Hindlimb muscle (tissue), 1 donor: ENCODE measurements at places on chromosomes 2 and 18. TPM values are rescaled to one million over a fixed set of nuclear protein-coding genes. Genes with fewer than 3 reads are reported as not detected.

C2orf66 gene
- 0.23 TPM for polyA plus RNA-seq

DNA sequence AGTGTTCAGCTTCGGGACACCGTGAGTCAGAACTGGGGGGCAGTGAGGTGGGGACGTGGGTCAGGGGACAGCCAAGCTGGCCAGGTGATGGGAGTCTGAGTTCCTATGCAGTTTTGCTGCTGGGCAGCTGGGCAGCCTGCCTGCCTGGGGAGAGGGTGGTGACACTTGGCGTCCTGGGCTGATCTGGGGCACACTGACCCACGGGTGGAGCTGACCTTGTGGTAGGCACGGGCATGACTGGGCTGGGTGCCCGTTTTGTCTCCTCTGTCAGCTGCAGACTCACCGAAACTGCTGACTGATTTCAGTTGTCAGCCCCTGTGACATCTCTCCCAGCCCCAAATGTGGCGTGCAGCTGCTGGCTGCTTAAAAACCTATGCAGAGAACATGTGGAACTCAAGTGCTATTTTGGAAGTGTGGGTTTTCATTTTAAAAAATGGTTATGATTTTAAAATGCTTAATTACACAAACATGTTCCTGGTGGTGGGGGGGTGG is 32.6 kb upstream of the E2F6 start:
- DNase-seq = peak; percentile 24

DNA sequence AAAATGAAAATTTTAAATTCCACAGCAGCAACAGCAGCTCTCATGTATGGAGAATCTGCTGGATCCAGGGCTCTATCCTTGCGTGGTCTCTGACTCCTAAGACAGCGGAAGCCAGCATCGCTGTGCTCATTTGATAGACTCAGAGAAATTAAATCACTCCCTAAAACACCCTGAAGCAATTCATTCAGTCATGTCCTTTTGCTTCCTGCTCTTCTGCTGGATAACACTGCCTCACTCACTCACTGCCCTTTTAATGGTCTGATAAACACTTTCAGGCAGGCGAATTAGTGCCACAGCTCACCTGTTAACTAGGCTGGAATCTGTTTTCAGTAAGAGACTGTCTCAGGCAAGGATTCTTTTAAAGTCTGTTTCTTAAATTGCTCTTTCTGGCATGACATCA is 10.0 kb downstream of the WIPF1 start:
- no peak for DNase-seq

RAD51AP2 gene
- 0.25 TPM for polyA plus RNA-seq

DNA sequence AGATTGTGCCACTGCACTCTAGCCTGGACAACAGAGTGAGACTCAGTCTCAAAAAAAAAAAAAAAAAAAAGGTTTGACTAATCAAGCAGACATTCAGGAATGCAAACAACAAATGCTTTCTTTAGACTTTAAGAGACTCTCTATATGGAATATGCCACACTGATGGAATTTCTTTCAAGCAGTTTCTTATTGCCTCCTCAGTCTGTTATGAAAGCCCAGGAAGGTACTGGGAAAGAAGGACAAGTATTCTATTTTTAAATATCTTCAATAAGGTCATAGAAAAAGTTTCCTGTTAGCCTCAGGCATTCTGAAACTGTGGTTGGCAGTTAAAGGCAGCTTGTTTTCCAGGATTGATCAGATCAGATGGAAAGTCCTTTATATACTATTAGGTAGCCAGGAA is 241.6 kb downstream of the PIK3C3 start:
- no peak for DNase-seq

- DNase-seq = peak; percentile 6
Measured at GRCh38 chr2:82412021-82412420, 2047.1 kb downstream of the SUCLG1 start.

DNA sequence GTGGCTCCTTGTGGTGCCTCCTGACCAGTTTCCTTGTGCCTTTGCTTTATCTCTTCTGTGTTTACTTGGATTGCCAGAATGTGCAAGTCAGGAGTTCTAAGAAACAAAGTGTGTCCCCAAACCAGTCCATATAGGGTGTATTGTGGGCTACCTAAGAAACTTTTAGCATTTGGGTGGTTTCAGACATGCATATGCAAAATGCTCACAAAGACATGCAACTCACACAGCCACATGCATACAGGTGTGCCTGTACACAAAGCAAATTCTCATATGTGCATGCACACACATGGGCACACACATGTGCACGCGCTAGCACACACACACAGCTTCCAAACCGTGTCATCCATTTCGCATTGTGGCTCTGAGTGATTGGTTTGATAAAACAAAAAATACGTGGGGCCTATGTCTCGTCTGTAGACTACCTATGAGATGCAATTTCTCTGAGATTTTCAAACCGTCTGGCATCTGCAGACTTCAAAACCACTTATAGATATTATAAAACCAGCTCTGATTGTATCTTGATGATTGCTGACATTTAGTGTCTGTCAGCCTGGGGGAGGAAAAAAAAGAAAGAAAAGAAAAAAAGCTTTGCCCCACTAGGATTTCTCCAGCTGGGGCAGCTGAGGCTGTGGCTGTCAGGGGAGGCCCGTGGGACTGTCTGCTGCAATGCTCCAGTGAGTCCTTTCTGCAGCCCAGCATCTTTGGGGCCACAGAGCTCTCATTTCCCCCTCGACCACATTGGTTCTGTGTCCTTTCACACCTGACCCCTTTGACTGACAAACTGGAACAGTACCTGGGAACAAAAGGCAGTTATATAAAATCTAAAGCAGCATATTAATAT is 556.1 kb downstream of the CMPK2 start:
- DNase-seq = no peak

GRCh38 chr2:75549401-75550253 is 11.1 kb downstream of the EVA1A start:
- no peak for DNase-seq

DNA sequence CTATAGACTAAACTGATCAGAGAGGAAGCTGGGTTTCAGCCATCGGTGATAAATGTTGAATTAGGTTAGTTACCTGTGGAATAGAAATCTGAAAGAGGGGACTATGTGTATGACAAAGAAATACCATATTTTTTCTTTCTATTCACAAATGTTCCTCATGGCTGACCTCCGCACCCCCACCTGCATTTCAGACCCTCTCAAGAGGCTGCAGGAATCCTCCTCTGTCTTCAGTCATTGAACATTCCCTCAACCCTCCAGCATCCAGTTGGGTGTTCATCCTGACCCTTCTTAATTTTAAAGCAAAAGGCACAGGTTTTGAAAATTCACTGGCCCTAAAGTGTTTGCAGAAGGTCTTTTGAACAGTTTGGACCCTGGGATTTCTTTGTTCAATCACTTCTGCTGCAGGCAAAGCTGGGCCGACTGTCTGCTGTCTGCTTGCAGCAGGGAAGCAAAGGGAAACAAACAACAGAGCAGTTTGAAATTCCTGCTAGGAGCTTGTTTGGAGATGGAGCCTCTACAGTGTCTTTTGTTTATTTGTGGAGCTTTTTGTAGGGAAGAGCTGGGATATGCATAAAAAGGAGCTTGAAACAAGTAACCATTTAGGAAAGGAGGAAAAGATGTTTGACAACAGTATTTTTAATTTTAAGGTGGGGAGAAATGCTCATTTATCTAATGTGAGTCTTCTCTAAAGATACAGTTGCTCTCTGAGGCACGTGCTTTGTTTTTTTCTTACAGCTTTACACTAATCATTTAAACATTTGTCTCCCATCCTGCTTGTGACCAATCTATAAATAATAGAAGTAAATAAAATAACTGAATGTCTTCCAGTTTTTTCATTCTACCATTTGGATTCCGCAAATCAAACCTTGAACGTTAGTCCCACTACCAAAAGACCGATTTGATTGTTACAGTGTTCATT is 213.3 kb upstream of the MMADHC start:
- no peak for DNase-seq

LRP2 gene
- polyA plus RNA-seq = 0.05 TPM

DNA sequence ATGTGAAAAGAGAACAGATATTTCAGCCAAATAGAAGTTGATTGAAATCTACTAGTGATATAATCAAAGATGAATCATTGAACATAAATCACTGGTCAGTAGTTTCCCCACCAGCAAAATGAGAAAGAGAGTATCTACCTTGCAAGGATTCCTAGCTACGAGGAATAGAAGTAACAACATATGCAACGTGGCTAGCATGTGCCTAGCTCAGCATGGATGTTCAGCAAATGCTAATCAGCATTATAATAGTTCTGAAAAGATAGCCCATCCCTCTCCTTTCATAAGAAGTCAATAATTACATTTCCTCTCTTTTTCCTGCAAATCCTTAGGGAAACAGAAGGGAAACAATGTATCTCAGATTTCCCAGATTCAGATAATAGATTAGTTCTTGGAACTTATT is 417.2 kb downstream of the SATB2 start:
- no peak for DNase-seq

REEP1 gene
- 88.7 TPM for polyA plus RNA-seq

- DNase-seq = peak; percentile 11
Measured at GRCh38 chr2:190277234-190278112, 42.2 kb downstream of the HIBCH start.

ABCB11 gene
- not detected for polyA plus RNA-seq

- DNase-seq = peak; percentile 61
Measured at GRCh38 chr2:3585261-3586109, 9.4 kb upstream of the COLEC11 start.

SEPTIN10 gene
- polyA plus RNA-seq = 74.4 TPM

GPR35 gene
- polyA plus RNA-seq = 2.5 TPM

LOXL3 gene
- 7.8 TPM for polyA plus RNA-seq

LRATD1 gene
- 12.0 TPM for polyA plus RNA-seq

DNA sequence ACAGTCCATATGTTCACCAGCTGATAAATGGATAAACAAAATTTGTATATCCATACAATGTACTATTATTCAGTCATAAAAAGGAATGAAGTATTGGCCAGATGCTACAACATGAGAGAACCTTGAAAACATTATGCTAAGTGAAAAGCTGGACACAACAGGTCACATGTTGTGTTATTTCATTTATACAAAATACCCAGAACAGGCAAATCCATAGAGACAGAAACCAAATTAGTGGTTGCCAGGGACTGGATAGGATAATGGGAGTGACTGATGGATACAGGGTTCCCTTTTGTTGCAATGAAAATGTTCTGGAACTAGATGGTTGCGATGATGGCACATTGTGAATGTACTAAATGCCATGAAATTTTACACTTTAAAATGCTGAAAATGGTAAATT is 10.2 kb upstream of the PCARE start:
- no peak for DNase-seq

GRCh38 chr2:7567646-7568045 is 650.4 kb downstream of the RNF144A start:
- no peak for DNase-seq

GRCh38 chr2:219442256-219443015 is 7.8 kb downstream of the SPEG start:
- no peak for DNase-seq

DNA sequence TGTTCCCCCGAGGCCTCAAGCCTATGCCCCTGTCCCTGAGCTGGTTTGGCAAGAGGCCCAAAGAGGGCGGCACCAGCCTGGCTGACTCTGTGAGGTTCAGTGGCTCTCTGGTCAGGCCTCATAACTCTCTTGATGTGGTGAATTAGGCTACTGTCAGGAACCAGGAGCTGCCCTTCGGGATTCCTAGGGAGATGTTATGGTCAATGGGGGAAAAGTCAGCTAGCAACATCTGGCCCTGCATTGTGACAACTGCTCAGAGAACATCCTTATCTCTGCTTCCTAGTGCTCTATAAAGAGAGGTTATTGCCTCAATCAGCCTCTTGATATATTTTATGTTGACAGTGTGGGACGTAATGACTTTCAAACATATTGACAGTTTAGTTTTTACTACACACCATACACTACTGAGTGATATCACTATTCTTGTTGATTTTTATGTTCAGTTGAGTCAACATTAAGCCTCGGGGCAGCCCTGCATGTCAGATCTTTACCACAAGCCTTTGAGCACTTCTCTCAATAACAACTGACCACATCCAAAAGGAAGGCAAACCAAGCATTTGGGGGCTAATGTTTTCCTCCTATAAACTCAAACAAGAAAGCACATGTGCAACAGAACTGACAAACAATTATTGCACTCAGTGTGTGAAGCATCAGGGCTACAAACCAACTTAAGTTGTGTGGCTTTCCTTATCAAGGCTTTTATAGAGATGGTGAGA is 448.3 kb upstream of the SLC14A2 start:
- no peak for DNase-seq

IGFBP2 gene
- 146 TPM for polyA plus RNA-seq

GRCh38 chr2:58120626-58121229 is 74.1 kb downstream of the VRK2 start:
- no peak for DNase-seq

- no peak for DNase-seq
Measured at GRCh38 chr18:76482971-76483691, 11.9 kb downstream of the ZNF516 start.

DNA sequence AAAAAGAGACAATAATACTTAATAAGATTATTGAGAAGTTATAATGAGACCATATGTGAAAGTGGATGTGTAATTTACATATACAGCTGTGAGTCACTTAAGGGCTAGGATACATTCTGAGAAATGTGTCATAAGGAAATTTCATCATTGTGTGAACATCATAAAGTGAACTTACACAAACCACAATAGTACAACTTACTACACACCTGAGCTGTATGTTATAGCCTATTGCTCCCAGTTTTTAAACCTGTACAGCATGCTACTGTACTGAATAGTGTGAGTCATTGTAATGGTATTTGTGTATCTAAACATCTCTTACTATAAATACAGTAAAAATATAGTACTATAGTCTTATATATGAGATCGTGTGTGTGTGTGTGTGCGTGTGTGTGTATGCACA is 1420.3 kb upstream of the PIK3C3 start:
- no peak for DNase-seq

VIT gene
- 3.4 TPM for polyA plus RNA-seq

NEU4 gene
- 6.7 TPM for polyA plus RNA-seq

DNA sequence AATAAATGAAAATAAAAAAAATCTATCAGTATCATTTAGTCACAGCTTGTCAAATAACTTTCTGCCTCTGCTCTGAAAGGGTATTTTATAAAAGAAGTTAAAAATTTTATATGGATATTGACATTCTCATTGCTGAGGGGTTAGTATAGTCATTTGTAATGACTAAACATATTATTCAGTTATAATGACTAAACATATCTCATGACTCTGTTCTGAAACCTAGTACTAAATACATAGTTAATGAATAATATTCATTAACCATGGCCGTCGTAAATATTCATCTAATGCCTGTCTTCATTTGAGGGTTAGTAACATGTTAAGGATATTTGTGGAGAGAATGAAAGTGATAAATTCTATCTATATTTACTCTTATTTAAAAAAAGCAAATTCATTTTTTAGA is 69.1 kb upstream of the MAP4K3 start:
- DNase-seq = no peak

- DNase-seq = no peak
Measured at GRCh38 chr2:192298664-192299063, 103.9 kb upstream of the TMEFF2 start.
